ENCODE measurements at places on chromosomes 2 and 18.

GRCh38 chr2:236679884-236680860, 110.5 kb downstream of the ACKR3 start:
- DNase-seq, result no peak

GRCh38 chr2:6730003-6730402, 135.7 kb downstream of the CMPK2 start:
- no peak for DNase-seq

DNA sequence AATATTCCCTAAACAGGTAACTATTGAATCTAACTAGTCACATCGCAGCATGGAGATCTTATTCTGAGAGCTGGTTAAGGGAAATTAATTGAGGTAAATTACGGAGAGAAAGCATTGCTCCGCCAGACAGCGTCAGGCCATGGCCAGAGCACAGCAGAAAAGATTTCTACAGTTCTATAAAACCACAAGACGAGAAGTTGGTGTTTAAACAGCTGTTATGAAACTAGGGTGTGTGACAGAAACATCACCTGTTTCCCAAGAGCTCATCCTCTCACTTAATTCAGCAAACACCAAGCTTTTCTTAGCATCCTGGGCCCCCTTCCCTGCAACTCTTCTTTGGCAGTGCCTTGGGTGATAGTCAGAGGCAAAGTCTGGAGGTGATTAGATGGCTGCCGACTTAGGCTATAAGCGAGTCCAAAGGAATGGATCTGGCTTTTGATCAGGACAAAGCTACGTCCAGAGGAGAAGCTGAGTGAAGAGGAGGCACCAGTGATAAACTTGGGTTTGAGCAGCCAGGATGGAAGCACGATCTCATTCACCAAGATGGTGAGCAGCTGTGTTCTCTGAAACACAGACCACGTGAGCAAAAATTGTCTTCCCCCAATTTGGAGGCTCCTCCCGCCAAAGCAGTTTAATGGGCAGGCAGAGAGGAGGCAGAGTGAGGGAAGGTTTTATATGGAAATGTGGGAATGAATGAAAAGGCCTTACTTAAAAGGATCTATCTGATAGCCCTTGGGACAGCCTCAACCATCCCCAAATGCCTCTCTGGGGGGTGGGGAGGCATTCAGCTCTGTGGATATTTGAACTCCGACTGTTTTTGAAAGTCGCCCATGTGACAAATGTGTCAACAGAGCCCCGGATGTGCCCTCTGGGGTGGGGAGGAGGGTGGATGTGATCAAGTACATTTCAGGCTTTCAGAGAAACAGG, 57.8 kb downstream of the PKDCC start:
- no peak for DNase-seq

- DNase-seq, result no peak
These were observed 59.0 kb downstream of the MOGAT1 start for GRCh38 chr2:222730366-222730999.

DNA sequence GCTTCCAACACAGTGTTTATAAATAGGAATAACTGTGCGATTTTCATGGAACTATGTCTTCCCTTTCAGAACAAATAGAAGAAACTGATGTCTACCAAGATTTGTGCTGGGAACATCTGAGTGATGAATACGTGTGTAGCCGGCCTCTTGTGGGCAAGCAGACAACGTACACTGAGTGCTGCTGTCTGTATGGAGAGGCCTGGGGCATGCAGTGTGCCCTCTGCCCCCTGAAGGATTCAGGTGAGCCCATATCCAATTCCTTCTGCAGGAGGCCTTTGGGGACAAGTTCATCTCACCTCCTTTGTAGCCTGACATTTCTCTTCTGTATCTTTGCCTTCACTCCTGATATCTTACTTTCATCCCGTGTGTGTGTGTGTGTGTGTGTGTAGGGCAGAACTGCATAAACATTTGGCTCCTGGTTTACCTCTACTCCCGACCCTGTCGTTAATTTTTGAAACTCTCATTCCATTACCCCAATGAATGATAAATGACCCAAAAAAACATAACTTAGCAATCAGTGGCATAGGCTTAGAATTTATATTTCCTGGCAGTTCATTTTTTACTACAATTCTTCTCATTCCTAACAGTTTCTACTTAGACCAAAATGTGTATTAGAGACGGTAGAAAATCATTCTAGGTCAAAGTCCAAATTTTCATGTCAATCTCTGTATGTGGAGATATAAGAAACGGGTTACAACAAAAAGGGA, 111.0 kb upstream of the RASGRP3 start:
- DNase-seq, result no peak

DNA sequence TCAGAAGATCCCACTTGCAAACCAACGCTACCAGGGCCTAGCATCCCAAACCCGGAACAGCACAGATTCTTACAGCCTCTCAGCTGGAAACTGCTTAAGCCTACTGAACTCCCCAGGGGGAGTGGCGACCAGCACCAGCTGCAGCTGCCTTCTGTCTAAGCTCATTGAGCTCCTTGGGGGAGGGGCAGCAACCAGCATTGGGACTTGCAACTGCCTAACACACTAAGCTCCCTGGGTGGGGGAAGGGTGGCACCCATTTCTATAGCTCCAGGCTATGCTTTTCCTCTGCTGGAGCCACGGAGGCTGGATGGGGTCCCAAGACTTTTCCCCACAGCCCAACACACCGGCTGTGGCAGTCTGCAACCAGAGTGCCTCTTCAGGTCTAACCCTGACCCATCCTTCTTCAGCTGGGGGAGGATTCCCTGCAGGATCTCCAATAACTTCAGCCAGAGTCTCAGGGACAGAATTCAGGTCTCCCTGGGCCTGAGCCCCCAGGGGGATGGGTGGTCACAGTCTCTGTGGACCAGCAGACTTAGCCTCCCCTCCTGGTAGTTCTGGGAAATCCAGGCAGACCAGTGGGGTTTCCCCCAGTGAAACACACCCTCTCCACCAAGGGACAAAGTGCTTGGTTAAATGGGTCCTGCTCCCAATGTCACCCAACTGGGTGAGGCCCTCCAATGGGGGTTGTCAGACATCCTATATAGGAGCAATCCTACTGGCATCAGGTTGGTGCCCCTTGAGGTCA, 45.9 kb upstream of the ITGA4 start:
- DNase-seq, result no peak

GRCh38 chr2:2901384-2902345, 476.0 kb downstream of the EIPR1 start:
- DNase-seq, result no peak

- peak; percentile 84 for DNase-seq
These were observed 83.7 kb upstream of the GALNT5 start for GRCh38 chr2:157173740-157174184.

GRCh38 chr2:198483051-198483450, 678.7 kb downstream of the PLCL1 start:
- DNase-seq, result no peak

DNA sequence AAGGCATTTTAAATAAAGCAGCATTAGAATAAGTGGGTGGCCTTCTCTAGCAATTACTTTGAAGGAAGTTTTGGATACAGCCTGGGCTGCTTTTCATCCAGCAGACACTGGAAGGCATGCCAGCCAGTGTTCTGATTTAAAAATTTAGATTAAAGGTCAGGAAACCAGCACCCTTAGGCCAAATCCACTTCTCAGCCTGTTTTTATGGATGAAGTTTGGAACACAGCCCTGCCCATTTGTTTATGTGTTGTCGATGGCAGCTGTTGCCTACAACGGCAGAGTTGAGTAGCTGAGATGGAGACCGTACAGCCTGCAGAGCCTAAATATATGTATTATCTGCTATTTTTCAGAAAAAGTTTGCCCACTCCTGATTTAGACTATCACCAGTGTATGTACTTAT, 313.6 kb upstream of the ACVR2A start:
- no peak for DNase-seq

GRCh38 chr2:168323529-168324021, 76.2 kb upstream of the STK39 start:
- DNase-seq, result no peak

DNA sequence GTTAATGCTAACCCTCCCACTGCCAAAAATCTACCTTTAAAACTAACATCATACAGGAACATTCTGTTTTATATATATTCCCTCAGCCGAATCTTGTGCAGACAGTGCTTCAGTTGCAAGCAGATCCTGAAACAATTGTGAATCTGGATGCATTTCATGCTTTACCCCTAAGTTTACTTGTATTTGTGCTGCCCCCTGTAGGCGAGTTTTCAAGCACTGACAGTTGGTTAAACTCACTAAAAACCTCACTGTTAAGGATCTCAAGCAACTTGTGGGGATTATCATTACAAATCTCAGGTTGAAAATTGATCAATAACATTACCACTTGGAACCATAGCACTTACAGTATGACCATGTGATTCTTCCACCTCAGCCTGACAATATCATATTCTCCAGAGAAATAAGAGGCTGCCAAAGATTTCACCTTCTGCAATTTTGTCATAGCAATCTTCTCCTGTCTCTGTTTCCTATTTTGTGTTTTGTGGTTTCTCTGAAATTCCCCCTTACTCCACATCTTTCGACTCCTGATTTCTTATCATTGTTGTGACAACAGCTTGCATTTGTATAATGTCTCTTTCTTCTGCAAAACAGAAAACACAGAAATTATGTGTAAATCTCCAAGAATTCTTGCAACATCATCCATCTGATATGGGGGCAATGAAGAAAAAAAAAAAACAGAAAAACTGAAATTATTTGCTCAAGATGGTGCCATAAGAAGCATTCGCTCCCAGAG, 354.6 kb upstream of the SETBP1 start:
- DNase-seq, result peak; percentile 41

DNA sequence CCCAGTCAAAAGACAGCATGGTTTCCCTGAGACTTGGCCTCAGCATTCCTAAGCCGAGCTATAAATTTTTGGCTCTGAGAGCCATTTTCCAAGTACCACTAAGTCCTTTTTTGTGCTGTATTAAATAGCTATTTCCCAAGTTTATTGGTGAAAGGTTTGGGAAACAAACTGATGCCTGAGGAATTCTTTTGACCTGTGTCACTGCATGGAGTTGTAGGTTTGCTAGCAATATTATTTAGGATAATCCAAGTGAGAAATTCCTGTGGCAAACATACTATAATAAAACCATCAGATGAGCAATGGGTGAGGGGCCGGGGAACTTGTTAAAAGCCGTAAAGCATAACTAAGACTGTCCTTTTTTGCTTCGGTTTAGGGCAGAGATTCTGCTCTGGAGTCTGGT, 28.4 kb downstream of the ARHGAP28 start:
- DNase-seq, result no peak

DNA sequence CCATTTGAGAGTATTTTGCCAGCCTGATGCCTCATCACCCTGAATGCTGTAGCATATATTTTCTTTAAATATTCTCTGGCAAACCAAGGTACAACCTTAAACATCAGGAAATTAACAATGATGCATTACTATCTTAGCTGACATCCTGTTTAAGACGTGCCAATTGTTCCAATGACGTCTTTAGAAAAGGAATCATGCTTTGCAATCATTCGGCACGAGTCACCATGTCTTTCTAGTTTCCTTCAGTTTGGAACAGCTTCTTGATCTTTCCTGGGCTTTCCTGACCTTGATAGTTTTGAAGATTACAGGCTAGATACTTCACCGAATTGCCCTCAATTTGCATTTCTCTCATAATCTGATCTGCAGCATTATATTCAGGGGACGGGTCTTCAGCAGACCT, 88.2 kb upstream of the GLI2 start:
- DNase-seq, result no peak

DNA sequence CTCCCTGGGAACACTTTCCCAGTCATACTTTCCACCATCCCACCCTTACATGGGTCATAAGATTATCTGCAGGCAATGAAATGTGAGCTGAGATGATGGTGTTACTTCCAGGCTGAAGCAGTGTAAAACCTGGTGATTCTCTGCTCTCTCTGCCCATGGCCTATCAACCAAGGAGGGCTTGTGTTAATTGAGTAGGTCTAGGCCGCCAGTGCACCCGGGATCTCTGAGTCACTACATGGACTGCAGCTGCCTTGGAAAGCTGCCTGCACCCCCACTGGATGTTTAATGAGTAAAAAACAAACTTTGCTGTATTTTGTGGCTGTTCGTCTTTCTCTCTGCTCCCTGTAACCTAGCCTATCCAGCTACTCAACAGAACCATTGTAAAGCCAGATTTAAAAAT, 451.7 kb upstream of the SMIM21 start:
- no peak for DNase-seq

DNA sequence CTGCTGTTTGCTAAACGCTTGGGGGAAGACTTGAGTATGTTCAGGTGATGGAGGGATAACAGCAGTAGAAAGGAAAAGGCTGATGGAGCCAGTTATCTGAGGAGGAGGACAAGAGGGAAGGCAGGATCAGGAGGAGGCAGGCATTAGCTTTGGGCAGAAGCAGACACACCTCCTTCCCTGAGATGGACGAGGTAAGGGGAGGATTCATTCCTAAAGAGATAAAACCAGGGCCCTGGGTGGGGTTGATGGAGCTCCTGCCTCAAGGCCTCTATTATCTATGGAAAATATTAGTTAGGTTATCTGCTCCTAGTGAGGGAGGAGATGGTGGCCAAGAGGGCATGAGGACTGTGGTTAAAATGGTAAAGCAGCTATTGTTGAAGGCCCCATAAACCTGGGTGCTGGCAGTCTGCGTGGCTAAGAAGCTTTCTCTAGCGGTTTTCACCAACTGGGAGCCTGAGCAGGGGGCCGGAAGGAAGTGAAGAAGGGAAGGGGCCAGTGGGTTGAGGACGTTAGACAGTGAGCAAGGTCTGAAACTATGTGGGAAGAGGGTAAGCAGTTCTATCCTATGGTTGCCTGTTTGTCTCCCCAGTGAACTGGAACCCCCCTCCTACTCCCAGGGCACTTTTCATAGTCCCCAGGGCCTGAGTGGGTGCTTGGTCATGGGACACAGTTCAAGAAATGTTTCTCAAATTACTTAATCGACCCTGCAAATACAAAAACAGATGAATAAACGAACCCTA, 56.6 kb upstream of the HK2 start:
- no peak for DNase-seq

DNA sequence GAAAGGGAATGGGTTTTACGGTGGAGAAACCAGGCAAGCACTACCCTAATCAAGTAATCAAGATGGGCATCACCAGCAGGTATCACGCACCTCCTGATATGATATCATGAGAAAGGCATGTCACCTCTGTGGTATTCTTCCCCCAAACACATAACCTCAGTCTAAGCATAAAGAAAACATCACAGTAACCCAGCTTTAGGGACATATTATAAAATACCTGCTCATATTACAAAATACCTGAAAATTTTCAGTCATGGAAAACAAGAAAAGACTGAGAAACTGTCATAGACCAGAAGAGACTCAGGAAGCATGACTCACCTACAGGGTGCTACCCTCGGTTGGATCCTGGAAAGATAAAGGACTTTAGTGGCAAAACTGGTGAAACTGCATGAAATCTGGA, 30.5 kb downstream of the GCKR start:
- DNase-seq, result no peak

DNA sequence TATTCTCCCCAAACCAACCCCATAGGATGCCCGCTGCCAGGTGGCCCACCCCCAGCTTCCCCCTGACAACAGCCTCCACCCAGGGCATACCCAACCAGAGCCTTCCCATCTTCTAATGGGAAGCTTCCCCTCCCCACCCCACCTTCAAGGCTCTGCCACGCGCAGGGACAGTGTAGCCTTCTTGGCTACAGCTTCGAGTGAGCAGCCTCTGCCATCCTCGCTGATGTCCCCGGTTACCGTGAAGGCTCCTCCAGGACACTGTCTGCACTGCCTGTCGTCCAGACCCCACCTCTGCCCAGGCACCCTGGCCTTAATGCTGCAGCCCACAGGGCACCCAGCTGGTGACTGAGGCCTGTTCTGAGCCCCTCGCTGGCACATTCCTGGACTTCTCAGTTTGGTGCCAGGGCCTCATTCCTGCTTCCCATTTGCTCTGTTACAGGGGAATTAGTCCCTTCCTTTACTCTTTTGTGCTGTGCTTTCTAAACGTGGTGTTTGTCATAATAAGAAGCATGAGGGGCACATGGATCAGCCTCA, 13.0 kb upstream of the ADNP2 start:
- no peak for DNase-seq

Measured in pulmonary artery endothelial cell (primary cell).